ENCODE measurements at places on chromosomes 6 and 20.

DNA sequence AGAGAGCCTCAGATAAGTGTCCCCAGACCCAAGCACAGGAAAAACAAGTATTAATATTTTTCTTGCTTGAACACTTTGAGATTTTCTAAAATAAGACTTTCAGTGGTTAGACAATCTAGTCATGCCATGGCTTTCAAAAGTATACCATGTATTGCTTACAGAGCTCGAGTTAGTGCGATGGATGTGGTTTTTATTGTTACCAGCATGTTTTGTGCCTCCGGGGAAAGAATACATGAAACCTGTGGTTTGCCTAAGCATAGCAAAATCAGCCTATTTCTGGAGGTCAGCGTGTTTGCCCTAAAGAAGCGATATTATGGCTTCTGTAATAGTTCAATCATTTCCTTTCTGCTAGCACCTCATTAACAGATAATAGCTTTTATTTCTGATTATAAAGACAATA lies 21.6 kb downstream of the RIN2 start:
- DNase-seq, result no peak

GRCh38 chr6:155399062-155399744 lies 56.4 kb downstream of the NOX3 start:
- DNase-seq, result no peak

DNA sequence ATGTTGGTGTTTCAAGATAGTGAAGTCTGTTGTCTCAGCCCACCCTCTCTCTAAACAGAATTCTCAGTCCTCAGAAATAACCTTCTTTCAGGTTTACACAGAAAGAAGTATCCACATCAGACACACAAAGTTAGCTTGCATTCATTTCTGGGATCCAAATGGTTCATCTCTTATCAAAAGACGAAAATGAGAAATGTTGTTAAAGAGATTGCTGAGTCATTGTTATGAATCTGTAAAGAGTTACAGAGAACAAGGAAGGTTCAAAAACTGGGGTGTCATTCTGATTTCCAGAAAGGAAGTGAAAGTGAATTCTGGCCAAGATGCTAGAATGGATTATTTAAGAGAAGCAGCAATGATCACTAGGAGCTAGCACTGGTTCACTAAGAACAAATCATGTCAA lies 90.5 kb upstream of the ATXN1 start:
- DNase-seq, result peak; percentile 48

- DNase-seq, result no peak
Measured at GRCh38 chr6:26415791-26416190, 13.7 kb downstream of the BTN3A1 start.

GRCh38 chr6:41895300-41896233 lies at the start of gene USP49:
TSS of gene USP49 (minus strand) at chr6:41895375. CDS start at chr6:41806983, 88,392 bp downstream.
- peak; percentile 47 for DNase-seq

GRCh38 chr6:105596284-105596755 lies 193.4 kb upstream of the PREP start:
- no peak for DNase-seq

GRCh38 chr6:75492386-75493153 lies 1.0 kb downstream of the FILIP1 start:
- no peak for DNase-seq

GRCh38 chr6:112149236-112149635 lies 61.8 kb downstream of the FAM229B start:
- no peak for DNase-seq

- no peak for DNase-seq
Measured at GRCh38 chr6:124119596-124119995, 315.9 kb downstream of the NKAIN2 start.

- DNase-seq, result no peak
Measured at GRCh38 chr20:51541189-51542032, 1.1 kb downstream of the NFATC2 start.

GRCh38 chr20:63417738-63418120 lies 54.7 kb downstream of the KCNQ2 start:
- no peak for DNase-seq

DNA sequence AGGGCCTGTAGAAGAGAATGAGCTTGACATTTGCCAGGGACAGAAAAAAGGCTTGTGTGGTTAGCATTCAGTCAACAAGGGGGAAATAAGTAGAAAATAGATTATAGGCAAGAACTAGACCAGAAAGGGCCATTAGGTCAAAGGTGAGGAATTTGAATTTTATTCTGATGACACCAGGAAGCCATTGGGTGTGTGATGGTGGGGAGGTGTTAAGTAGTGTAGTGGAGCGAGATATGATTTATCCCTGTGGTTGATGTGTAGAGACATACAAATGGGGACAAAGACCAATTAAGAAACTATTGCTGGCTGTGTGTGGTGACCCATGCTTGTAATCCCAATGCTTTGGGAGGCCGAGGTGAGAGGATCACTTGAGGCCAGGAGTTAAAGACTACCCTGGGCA lies 11.0 kb downstream of the DSTN start:
- no peak for DNase-seq

- DNase-seq, result no peak
Measured at GRCh38 chr6:13384966-13385365, 56.6 kb upstream of the TBC1D7 start.

DNA sequence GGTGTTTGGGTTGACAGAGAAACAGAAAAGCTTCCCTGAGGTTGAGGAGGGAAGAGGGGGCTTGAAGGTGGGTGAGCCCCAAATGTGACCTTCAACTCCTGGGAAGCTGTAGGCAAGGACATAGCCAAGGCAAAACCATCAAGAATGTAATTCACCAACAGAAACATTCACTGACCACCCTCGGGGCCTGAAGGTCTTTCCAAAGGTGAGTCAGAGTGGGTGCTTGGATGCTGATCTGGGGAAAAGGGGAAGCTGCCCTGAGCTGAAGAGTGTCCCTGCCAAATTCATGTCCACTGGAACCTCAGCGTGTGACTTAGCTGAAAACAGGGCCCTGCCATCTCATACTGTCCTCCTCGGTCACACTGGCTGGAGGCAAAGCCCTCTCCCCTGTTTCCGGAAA lies 234.2 kb upstream of the SULF2 start:
- no peak for DNase-seq

DNA sequence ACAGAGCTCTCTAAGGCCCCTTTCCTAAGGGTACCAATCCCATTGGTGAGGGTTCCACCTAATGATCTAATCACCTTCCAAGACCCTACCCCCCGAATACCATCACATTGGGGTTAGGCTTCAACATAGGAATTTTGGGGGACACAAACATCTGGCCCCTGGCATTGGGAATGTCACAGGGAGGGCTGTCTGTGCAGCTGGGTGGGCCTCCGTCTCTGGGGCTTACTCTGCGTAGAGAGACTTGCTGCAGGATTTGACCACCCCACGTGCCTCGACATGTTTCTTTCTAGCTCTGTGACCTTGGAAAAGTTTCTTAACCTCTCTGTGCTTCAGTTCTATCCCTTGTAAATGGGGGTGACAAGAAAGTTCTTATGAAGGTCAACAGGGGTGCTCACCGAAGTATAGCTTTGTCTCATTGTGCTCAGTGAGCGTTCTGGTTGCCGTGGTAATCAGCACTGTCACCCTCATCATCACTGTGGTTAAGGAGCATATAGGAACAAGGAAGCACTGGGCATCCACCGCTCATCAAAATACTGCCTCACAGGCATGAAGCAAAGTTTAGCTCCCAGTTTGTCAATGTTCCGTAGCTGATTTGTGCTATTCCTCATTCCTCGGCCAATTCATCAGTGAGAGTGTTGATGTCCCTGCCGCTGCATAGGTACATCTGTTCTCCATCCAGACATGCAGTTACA lies 152.8 kb downstream of the SYCP2 start:
- no peak for DNase-seq

GRCh38 chr20:51886341-51886740 lies 84.0 kb upstream of the SALL4 start:
- no peak for DNase-seq

- no peak for DNase-seq
Measured at GRCh38 chr20:23152308-23152892, 66.3 kb upstream of the CD93 start.

DNA sequence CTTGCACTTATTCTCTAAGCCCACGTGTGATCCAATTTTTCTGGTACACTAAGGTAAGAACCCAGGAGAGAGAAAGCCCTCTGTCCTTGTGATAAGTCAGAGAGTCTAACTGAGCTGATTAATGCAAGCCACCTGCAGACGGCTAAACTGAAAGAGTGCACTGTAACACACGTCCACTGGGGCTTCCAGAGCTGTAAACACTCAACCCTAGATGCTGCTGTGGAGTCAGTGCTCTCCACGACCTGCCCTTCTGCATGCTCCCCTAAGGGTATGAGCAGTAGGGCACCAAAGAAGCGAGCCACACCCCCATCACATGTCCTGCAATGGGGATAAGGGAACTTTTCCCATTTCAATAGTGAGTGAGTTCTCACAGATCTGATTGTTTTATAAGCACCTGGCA lies 55.7 kb downstream of the TXLNB start:
- DNase-seq, result no peak

- no peak for DNase-seq
Measured at GRCh38 chr6:63813566-63814120, 178.0 kb downstream of the PHF3 start.

DNA sequence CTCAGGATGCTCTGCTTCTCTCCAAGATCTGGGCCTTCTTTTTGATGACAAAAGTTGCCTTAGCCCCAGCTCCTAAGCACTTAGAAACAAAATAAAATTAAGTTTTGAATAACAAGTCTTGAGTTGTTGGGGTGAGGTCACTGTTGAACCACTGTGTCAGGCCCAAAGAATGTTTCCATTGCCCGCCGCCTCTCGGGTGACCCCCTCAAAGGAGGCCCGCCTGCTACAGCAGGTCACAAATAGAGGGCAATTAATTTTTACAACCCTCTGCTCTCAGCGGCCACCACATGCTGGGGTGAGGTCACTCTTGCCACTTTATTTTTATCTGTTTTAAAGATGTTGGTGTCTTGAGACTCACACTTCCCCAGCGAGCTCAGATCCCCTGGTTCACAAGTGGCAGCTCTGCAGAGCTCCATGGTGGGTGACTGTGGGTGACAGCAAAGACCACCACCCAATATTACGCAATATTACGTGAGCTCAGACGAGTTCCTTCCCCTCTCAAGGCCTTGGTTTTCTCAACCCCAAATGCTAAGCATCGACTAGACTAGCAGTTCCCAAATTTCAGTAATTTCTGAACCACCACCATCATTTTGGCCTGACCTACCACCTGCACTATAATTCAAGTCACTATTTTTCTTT lies 247.7 kb upstream of the PMEPA1 start:
- no peak for DNase-seq

DNA sequence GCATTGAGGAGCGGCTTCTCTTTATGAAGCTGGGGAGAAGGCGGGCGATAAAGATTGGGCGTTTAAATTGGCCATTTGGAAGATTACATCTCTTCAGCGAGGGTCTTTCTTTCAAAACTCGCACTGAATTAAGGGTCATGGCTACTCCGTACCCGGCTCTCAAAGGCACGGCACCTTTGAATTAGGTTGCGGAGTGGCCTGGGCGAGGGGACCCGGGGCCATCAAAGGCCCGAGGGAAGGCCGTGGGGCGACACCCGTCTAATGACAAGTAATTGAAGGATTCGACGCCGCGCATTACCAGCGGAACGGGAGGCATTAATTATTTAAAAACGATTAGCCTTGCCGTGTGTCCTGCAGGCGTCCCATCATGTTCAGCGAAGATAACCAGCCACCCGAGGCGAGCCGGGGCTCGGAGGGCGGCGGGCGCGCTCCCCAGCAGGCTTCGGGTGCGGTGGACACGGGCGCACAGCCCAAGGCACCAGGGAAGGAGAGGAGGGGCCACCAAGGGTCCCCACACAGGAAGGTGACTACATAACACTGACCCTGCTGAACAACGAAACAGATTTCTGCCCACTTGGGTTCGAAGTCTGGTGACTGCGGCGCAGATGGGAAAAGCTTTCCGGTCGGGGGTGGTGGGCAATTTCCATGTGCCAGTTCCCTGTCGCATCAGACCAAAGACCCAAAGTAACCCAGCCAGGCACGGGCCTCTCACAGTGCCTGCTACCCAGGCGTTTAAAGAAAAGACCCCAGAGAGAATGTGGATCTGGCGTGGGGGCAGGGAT lies 7.4 kb downstream of the FOXA2 start:
- no peak for DNase-seq

- DNase-seq, result no peak
Measured at GRCh38 chr6:2938004-2938631, 33.2 kb downstream of the SERPINB6 start.

GRCh38 chr6:98782772-98783171 lies 51.6 kb upstream of the POU3F2 start:
- DNase-seq, result no peak

DNA sequence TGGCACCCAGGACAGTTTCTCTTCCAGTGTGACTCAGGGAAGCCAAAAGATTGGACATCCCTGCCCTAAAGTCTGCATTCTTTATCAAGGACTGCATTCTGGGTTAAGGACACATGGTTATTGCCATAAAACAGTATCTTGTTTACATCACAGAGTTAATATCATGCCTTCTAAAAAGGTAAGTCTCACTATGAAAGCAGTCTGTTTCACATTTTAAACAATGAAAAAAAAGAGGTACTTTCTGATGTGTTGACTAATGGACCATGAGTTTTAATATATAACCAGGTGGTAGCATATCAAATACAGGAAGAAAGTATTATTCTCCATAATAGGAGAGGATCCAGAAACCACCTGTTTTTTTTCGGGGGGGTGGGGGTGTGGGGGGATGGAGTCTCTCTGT lies 93.7 kb downstream of the TIAM2 start:
- DNase-seq, result no peak

- no peak for DNase-seq
Measured at GRCh38 chr6:22021966-22022365, 274.9 kb downstream of the PRL start.

- DNase-seq, result no peak
Measured at GRCh38 chr6:170025935-170026750, 264.7 kb downstream of the DLL1 start.

DNA sequence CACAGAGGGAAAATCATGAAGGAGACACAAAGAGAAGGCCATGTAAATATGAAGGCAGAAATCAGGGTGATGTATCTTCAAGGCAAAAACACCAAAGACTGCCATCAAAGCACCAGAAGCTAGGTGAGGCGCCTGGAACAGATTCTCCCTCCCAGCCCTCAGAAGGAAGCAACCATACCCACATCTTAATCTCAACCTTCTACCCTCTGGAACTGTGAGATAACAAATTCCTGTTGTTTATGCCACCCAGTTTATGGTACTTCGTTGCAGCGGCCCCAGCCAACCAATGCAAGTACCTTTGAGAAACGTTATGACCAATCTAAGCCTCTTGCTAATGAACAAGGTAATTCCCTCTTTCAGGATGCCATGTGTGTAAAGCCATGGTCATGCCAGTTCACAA lies 66.2 kb upstream of the STXBP5 start:
- DNase-seq, result no peak

- DNase-seq, result no peak
Measured at GRCh38 chr6:18488004-18488403, 100.9 kb downstream of the RNF144B start.

- no peak for DNase-seq
Measured at GRCh38 chr6:136085370-136086115, 164.6 kb downstream of the MTFR2 start.

GRCh38 chr6:79544299-79544927 lies 7.2 kb upstream of the LCA5 start:
- DNase-seq, result no peak

All from SIG-M5 (cell line).